ENCODE measurements at places on chromosomes 1 and 21.

DNA sequence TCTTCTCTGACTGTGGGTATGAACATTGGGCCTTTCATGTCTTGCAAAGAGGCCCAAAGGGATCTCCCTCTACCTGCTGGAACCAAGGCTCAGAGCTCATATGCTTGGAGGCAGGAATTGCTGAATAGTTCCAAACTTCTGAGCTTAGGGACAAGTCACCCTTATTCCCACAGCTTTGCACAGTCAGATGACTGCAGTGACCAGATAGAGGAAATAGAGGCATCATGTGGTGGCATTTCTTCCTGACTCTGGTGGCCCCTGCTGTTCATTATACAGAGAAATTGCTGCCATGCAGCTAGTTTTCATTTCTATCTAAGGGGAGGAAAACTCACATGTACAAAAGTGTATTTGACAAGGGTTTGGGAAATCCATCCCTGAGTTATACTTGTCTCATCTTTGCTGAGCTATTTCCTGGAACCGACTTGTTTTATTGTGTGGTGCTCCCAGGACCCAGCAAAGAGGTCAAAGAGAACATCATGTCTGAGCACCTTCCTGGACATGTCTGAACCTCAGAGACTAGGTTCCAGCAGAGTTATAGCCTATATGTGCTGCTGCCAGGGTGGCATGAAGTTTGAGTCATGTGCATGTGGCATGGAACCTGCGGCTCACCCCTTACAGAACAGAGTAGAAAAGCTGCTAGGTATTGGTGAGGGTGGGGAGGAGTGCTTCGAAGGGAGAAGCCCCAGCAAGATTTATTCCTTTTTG is 131.2 kb downstream of the PIK3R3 start:
- DNase-seq, result no peak

GRCh38 chr1:29767088-29767685 is 530.9 kb downstream of the PTPRU start:
- DNase-seq, result no peak

DNA sequence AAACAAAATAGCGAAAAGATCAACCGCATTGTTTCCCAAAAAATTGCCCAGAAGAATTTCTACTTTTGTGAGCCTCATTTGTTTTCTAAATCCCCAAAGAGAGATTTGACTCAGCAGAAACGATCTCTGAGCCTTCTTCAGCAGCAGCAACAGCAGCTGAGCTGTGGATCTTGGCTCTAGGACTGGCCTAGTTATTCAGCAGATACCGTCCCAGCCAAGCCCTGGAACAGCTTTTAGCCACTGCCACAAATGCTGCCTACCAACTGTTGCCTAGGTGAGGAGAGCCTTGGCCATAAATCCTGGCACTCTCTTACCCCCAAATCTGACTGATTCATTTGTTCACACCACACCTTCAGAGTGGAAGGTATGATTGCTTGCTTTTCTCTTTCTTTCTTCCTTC is 320.1 kb downstream of the TGFB2 start:
- no peak for DNase-seq

GRCh38 chr1:164559342-164560051 is 513 bp downstream of the PBX1 start:
- peak; percentile 46 for DNase-seq

DNA sequence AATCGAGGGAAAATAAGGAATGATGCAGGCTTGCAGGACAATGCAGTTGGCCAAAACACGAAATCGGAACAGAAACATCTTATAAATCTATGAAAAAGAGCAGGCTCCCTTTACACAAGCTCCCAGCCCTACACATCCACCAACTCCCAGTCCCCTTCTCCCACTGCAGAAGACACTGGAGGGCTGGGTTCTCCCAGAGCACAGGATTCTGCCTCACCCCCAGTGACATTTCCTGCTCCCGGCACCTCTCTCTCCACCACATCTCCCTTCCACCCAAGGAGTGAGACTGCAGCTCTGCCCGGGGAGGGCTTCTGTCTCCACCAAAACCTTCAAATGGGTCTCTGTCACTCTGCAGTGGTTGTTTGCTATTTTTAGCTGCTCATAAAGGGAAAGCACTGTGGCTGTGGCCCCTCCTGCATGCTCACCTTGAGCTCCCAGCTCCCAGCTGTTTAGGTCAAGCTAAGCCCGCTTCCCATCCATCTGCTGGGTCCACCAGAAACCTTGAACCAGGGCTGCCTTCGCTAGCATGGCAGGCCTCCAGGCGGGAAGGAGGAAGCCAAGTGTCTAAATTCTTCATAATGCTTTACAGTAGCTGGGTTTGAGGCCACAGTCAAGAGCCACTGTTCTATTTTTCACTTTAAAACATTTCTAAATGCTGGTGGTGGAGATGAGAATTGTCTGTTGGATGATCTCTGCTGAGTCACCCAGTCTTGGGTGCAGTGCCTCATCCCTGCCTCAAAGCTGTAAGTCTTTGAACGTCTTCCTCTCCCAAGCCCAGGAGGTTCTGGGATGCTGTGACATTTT is 3.3 kb upstream of the C2CD2 start:
- DNase-seq, result peak; percentile 14

GRCh38 chr1:95216292-95216990 is 17.6 kb upstream of the RWDD3 start:
- no peak for DNase-seq

- no peak for DNase-seq
Measured at GRCh38 chr1:24237750-24238395, 50.8 kb upstream of the IFNLR1 start.

DNA sequence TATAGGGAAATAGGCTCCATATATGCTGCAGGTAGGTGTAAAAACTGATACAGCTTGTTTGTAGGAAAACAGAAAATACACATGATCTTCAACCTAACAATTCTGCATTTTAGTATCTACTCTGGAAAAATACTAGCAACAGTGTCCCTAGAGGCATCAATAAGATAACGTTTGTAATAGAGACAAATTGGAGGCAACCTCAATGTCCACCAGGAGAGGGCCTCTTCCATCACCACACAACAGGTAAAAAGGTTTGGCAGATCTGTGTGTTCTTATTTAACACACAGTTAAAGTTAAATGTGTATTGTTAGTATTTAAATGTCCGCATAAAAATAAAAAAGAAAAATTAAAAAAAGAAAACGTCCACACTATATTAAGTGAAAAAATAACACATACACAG is 5.4 kb downstream of the EIF2D start:
- peak; percentile 7 for DNase-seq

Measured in NCI-H526 (cell line).